ENCODE measurements at places on chromosomes 7 and 10.
A peak's percentile ranks its signal among the peaks of the same experiment; 100 is the strongest.

DNA sequence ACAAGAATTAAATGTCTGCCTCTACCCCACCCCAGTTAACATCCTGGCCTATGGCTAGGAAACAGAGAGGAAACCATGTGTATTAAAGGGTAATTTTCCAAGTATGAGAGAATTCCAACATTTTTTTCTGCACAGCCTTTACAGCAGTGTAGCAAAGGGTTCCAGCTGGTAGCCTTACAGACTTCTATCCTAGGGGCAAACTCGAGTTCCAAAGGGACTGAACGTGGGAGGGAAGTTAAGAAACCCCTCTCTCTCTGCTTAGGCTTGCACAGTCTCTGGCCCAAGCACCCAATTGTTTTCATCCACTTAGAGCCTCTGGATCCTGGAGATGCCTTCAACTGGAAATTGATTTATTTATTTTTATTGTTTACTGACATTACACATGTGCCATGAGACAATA is 60.3 kb downstream of the SLC16A12 start:
- DNase-seq = no peak

DNA sequence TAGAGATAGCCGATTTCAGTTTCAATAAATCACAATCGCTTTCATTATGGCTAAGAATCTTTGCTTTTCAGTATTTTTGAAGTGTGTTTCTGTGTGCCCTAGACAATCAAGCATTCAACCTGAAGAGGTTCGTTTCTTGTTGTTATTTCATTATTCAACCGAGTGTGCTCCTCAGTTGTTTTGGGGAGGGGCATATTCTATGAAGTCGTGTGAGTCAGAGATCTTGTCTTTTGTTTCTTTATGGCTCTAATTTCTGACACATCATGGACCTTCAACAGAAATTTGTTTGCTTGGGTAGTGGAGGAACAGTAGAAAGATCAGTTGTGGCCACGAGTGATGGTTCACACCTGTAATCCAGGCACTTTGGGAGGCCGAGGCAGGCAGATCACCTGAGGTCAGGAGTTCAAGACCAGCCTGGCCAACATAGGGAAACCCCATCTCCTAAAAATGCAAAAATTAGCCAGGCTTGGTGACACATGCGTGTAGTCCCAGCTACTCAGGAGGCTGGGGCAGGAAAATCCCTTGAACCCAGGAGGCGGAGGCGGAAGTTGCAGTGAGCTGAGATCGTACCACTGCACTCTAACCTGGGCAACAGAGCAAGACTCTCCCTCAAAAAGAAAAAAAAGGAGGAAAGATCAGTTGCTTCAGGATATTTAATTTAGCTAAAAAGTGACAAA is 38.3 kb downstream of the C1QL3 start:
- no peak for DNase-seq

DNA sequence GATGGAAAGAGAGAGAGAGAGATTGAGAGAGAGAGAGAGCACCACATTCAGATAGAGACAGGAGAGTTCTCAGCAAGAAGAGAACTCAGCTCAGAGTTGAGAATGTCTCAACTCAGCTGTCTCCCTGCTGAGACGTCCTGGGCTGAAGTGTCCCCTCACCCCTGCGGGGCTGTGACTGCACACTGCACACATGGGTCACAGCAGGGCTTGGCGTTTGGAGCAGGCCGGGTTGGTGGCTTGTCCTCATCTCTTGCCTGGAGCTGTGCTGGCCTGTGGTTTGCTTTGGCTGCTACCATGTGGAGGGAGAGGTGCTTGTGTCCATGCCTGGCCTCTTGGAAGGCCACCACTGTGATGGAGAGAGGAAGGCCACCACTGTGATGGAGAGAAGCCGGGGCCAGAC is 167.9 kb downstream of the RNF216 start:
- no peak for DNase-seq

DNA sequence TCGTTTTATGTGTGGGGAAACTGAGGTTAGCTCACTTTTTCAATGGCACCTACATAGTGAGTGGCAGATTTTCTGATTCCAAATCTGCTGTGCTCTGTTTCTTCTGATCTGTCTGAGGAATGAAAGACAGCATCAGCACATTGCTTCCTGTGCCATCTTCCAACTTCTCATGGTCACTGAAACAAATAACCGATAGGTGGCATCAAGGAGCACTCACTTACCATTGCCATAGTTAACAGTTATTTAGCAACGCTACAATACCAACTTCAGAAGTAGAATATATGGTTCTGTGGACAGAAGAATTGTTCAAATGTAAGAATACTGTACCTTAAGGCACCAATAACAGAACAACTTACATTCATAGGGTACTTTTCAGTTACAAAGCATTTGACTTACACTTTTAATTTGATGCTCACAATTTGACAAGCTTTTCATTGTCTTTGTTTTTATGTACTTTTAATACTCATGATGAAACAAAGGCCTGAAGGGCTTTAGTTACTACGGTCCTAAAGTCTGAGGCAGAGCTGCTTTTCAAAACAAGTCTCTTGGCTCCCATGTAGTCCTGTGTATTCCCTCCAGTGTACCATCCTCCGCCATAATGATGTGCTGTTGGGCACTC is 228.9 kb upstream of the TCF7L2 start:
- peak; percentile 54 for DNase-seq

DNA sequence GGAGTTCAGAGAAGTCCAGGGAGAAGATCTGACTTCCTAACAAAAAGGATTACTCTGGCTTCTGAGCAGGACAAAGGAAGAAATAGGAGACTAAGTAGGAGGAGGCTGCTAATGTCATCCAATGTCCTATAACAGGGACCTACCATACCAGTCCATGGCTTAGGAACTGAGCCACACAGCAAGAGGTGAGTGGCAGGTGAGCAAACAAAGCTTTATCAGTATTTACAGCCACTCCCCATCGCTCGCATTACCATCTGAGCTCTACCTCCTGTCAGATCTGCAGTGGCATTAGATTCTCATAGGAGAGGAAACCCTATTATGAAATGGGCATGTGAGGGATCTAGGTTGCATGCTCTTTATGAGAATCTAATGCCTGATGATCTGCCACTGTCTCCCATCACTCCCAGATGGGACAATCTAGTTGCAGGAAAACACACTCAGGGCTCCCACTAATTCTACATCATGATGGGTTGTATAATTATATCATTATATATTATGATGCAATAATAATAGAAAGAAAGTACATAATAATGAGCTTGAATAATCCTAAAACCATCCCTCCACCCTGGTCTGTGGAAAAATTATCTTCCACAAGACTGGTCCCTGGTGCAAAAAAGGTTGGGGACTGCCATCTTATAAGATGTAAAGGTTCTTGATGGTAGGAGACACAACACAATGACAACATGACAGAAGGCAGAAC is 487.4 kb downstream of the PLXDC2 start:
- no peak for DNase-seq

DNA sequence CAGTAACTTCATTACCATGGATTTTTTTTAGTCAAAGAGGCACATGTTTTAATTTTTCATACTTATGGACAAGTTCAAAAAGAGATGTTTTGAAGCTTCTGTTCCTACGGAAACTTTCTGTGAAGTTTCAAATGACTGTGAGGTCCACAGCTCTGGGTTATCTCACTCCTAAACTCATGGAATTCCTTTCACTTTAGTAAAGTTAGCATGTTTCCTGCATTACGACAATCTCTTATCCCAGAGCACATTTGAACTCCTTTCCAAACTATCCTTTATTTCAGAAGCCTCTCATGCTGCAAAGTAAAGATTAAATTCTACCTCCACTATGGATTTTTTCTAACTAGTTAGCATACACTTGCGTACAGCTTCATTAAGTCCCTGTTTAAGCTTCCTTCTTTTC is 15.3 kb upstream of the ADD3 start:
- peak; percentile 73 for DNase-seq

GRCh38 chr7:108794466-108794865 is 224.8 kb downstream of the DNAJB9 start:
- DNase-seq = no peak

GRCh38 chr10:50369931-50370330 is 118.6 kb upstream of the ASAH2 start:
- DNase-seq = no peak

GRCh38 chr7:152145853-152146466 is 120.5 kb downstream of the GALNT11 start:
- peak; percentile 95 for DNase-seq

DNA sequence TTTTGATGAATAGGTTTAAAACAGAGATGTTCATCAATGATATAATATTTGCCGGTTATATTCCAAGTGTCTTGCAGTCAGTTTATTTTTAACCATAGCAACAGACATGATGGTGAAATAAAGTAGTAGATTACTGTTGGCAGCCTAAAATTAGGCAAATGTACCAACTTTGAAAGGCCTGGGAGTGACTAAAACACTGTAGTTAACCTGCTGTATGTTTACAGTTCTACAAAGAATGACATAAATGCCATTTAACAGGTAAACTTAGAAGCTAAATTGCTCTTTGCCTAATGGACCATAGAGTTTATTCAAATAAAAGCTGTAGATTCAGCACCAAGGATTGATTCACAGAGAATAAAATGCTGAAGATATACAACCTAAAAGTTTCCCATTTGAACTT is 64.1 kb downstream of the PHTF2 start:
- DNase-seq = no peak

DNA sequence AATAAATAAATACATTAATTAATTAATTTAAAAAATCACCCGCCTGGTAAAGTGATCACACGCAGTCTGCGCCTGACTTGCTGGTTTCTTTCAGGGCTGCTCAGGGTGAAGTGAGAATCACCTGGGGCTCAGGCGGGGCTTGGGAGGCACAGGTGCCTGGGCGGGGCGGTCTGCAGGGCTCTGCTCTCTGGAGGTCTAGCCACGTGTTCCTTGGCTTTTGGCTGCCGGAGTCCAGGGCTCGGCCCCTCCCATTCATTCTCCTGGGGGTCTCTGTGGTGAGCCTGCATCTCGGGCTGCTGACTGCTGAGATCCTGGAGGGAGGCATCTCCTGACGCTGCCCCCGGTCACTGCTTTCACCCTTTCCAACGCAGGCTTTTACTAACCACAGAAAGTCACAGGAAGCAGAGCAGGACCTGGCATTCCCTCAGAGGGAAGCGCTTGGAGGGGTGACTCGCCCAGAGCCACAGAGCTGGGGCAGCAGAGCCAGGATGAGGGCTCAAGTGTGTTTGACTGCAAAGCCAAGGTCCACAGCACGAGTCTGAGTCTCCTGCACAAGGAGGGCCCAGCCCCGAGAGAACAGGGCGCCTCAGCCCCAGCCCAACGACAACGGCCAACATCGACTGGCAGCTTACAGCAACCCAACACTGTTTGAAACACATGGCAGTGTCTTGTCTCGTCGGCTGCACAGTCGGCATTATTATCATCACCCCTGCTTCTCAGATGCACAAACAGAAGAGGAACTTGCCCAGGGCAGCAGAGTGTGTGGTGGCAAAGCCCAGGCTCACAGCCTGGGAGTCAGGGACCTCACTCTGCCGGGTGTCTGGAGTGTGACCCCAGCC is 22.4 kb upstream of the MNX1 start:
- no peak for DNase-seq

DNA sequence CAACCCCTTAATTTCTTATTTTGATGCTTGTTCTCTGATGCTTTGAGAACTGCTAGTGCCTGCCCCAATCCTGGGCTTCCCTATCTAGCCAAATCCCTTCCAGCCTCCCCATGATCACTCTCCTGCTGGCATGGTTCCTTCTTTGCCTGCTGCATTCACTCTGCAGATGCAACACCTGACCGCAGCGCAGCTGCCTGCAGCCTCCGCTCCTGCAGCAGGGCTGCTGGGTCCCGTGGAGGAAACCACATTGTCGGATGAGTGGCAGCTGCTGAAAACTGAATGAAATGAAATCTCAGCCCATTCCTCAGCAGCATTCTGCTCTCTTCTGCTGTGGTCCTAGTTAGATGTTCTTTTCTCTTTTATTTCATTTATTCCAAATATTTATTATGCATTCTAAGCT is 320.3 kb downstream of the CCDC3 start:
- no peak for DNase-seq

DNA sequence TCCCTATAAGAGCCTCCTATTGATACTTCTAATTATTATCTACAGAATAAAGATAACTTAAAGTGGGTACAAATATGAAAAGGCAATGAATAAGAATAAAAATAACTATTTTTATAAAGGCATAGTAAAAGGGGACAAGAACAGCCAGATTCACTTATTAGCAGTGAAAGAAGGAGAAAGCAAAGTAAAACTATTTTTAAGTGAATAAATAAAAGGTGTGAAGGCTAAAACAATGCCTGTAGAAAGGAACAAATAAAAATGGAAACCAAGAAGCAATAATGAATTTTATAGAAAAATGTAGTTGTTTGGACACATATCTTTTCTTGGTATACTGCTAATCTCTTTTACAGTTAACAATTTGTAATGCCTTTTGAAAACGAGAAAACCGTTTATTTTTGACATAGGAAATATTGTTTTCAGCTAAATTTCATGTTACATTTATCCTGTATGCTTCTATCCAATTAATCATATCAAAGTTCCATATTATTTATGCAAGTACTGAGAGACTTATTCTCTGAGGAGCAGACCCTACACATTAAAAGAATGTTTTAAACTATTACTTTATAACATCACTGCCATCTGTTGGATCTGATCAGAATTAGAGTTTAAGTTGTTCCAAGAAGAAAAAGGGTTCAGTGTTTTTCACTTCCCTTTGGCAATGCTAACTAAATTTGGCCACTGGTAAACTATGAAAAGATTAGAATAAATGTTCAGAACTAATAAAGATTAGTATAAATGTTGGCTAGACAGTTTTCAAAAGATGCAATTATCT is 59.1 kb downstream of the ARMC3 start:
- peak; percentile 55 for DNase-seq

GRCh38 chr7:85405016-85405902 is 218.4 kb upstream of the SEMA3D start:
- no peak for DNase-seq

GRCh38 chr10:128776673-128777252 is 650.5 kb upstream of the MKI67 start:
- DNase-seq = no peak

GRCh38 chr10:20975236-20975635 is 78.1 kb upstream of the NEBL start:
- DNase-seq = no peak

DNA sequence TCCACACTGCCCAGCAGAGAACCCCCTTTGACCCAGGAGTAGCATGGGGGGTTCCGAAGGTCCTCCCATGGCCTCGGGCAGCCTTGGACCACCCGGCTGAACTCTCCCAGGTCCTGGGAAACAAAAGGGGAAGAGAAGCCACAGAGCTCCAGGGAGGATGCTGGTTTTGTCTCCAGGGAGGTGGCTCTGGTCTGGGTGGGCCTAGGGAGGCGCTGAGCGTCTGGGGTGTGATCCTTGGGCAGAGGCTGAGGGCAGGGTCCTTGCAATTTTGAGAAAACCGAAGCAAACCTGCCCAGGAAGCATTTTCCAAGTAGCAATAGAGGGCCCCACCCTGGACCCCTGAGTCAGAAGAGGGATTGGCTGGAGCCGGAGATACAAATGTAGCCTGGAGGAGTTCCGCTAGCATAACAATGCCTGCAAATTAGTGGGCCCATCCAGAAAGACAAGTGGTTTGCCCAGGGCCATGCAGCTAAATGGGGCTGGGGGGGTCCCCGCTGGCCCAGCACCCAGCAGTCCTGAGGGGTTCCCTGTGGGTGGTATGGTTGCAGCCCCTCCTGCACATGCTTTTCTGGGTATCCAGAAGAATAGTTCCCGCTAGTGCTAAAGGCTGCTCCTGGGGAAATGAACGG is 2.0 kb downstream of the UTF1 start:
- no peak for DNase-seq

- no peak for DNase-seq
These were observed 51.3 kb upstream of the FOXP2 start for GRCh38 chr7:114363292-114363691.

- no peak for DNase-seq
These were observed 117.1 kb downstream of the AOAH start for GRCh38 chr7:36606976-36607720.

- no peak for DNase-seq
These were observed 6.8 kb upstream of the HIPK2 start for GRCh38 chr7:139784648-139785047.
